Stimulated activated CD8-positive, alpha-beta memory T cell treated with anti-CD3 and anti-CD28 coated beads, Interleukin-7, amount 100 ng/mL, for 48 hours (primary cell): ENCODE measurements at places on chromosomes 5 and 9.

DNA sequence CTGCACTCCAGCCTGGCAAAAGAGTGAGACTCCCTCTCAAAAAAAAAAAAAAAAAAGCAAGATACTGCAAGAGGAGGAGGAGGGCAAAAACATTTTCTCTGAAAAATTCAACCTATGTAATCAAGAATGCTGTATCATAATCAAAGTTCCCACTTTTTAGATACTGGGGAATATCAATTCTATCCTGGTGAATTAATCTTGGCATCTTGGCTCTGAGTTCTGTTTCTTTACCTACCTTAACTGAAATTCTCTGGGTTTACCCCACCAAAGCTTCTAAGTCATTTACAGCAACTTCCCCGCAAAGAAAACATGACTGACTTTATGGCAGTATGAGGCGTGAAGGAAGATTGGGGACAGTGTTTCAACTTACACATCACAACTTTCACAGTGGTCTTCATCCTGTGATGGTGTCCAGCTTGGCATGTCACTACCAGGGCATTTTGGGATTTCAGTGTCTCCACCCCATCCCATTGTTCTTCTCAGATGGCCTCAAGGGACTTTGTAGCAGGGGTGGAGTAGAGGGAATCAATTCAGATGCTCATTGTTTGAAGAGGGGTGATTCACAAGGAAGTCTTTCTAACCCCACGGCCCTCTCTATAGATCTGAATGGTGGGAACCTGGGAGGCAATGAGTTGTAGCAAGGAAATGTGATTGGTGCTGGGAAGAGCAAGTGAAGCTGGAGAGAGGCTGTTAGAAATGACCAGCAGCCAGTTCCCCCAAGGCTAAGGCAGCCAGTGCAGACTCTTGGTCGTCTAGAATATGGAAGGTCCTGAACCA is 130.5 kb downstream of the SCAMP1 start:
- DNase-seq, result no peak

- DNase-seq, result no peak
Measured at GRCh38 chr9:136995362-136995761, 1.0 kb downstream of the CLIC3 start.

DNA sequence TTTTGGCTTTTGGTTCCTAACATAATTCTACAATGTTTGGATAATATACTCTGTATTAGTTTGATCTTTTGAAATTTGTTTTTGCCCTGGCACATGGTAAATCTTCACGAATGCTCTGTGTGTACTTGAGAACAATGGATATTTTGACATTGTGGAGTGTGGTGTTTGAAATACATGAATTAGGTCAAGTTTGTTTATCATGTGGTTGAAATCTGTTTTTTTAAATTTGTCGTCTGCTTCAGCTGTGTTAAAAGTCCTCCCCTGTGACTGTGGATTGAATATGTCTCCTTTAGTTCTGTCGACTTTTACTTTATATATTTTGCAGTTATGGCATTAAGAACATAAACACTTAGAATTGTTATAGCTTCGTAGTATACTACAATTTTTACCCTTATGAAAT is 60.3 kb downstream of the DUSP1 start:
- no peak for DNase-seq

DNA sequence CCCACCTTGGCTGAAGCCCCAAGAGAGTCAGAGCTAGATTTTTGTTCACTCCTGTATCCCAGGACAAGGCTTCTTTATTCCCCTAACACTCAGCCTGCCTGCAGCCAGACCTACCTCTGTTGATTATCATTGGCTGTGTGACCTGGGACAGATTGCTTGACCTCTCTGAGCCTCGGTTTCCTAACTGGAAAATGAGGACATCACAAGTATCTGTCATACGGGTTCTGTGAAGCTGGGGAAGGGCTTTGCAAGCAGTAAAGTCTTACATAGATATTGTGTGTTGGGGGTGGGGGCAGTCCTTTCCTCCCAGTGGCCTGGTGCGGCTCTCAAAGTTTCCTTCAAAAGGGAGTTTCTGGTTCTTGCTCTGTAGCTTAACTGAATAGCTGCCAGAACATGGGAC is 2.5 kb upstream of the NEK6 start:
- no peak for DNase-seq

GRCh38 chr9:12816656-12817101 is 41.9 kb downstream of the LURAP1L start:
- DNase-seq, result no peak
